ENCODE measurements at places on chromosomes 11 and 22.

DNA sequence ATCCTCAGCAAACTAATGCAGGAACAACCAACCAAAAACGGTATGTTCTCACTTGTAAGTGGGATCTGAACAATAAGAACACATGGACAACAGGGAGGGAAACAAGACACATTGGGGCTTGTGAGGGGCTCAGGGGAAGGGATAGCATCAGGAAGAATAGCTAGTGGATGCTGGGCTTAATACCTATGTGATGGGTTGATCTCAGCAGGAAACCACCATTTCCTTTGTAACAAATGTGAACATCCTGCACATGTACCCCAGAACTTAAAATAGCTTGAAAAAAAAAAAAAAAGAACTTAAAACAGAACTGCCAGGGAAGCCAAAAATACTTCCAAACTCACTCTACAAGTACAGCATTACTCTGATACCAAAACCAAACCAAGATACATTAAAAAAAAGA lies 33.8 kb downstream of the CASP4 start:
- DNase-seq: no peak

DNA sequence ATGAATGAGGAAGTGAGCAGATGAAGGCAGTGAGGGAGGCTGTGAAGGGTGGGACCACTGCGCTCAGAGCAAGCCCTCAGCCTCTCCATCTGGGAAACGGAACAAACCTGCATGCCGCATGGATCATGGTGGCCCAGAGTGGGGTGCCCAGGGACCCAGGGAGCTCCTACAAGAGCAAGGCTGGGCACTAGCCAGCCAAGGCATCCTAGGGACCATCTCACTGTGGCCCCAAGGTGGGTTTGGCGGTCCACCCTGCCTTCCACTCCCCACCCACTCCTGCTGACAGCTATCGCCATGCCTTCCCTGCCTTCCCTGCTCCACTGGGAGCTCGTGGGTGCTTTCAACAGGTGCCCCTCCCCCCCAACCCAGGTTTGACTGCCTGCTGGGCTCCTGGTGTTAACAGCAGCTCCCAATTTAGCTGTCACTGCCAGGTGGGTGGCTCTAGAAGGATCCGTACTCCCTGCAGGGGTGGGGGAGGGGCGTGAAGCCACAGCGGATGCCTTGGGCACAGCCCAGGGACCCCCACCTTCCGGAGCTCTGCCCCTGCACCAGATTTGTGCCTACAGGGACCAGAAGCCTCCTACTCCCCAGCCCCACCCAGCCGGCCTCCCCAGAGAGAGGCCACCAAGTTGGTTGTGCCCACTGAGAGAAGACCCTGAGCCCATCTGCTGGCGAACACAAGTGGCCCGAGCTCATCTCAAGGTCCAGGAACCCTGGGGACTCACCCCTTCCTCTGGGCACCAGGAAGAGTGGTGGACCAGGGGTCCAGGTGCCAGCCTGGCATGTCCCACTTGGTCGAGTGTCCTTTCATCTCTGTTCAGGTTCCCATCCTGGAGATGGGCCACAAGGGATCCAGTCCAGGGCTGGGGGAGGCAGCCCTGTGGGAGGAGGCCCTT lies 29.7 kb upstream of the PRODH start:
- DNase-seq: no peak

- no peak for DNase-seq
Observed at GRCh38 chr22:36965696-36966095, 52.3 kb downstream of the CSF2RB start.

DNA sequence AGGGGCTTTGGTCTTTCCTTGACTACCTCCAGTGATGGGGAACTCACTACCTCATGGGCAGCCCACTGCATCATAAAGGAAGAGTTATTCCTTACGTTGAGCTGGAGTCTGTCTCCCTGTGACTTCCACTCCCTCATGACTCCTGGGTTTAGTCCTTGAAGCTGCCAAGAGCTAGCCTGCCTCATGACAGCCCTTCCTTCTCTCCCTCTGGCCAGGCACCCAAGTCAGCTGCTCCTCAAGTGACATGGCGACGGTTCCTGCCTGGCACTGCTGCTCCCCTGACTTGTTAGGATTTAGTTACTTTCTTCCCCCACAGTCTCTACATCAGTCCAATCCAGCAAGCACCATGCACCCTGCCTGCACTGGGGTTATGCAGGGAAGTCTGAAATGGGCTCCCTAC lies 196.1 kb upstream of the TBCEL start:
- DNase-seq: no peak

- no peak for DNase-seq
Observed at GRCh38 chr22:38413085-38414008, 41.7 kb downstream of the KCNJ4 start.

GRCh38 chr11:126160345-126161022 lies 51.0 kb downstream of the RPUSD4 start:
- DNase-seq: no peak

DNA sequence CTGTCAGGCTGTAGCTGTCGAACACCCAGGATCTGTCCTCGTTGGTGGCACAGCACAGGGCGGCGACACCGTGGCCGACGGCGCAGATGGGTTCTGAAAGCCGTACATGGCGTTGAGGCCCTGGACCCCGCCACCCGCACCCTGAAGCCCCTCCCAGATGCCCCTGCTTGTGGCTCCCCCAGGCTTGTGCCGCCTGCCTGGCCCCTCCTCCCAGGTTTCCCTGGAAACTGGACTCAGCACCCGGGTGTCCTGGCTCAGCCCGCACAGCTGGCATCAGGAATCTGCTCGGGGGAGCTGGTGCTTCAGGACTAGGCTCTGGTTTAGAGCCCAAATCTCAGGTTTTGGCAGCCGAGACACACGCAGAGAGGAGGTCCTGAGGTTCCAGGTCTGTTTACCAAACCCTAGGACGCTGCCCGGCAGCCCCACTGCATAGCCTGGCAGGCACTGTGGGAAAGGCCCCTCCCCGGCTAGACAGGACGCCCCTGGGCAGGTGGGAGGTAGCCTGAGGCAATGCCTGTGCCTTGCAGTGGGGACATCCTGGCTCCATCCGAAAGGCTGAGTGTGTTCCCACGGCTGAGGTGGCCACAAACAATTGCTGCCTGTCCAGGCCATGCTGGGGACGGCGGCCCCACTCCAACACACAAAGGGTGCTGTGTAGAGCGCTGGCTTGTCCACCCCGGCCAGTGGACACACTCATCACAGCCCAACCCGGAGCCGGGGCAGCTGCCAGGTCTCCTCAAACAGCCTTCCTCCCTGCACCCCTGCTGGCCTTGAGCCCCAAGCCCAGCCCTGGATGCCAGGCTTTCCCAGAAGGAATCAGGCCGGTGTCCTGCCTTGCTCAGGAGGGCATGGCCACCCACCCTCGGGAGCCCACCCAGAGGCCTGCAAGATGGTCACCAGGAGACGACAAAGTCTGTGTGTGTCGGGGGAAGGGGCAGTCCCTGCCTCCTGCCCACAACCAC lies 4.6 kb downstream of the GATD1 start:
- DNase-seq: no peak

GRCh38 chr11:36254713-36255112 lies 34.5 kb downstream of the COMMD9 start:
- DNase-seq: peak; percentile 72

DNA sequence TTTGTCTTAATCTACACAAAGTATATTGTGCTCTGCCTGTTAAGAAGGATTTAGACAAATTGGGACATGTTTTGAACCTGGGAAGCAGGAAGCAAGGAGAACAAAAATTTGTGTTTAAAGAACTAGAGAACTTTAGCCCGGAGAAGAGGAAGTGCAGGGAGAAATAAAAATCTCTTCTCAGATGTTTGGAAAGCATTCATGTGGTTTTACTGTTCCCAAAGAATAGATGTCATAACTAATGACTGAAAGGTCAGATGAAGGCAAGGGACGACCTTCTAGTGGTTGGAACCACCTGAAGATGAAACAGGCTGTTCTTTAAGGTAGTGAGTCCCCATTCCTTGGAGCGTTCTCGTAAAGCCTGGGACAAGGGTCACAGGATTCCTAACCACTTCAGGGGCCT lies 38.3 kb downstream of the IRAG1 start:
- DNase-seq: no peak

DNA sequence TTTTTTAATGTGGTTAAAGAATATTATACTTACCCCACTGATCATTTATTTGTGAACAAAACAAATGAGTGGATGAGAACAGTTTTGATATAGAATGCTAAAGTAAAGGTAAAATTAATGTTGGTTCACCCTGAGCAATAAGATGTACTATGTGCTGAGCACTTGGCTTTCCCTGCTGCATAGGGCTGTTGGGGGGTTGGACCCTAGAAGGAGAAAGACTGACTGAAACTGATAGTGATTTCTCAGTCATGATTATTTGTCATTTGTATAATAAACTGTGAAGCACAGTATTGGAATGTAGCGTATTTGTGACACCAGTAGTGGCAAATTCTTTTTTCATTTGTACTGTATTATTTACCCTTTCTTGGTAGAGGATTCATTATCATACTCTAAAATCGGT lies 63.3 kb downstream of the PRMT3 start:
- DNase-seq: no peak

- no peak for DNase-seq
Observed at GRCh38 chr11:115743719-115744118, 239.5 kb upstream of the CADM1 start.

DNA sequence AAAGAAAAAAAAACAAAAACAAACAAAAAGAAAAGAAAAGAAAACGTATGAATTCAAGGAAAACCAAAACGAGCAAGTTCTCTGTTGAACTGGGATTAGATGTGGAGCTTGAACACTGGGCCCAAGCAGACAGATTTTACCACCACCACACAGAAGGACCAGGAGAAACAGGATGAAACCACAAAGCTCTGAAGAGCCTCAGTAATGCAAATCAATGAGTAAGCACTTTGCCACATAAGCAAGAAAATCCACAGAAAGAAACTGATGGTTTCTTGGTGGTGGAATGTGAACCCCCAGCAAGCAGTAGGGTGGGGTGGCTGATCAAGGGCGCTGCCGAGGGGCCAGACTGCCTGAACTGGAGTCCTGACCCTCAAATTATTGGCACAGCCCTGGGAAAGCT lies 50.9 kb upstream of the NFRKB start:
- no peak for DNase-seq

GRCh38 chr22:49329636-49330035 lies 498.0 kb downstream of the BRD1 start:
- no peak for DNase-seq

DNA sequence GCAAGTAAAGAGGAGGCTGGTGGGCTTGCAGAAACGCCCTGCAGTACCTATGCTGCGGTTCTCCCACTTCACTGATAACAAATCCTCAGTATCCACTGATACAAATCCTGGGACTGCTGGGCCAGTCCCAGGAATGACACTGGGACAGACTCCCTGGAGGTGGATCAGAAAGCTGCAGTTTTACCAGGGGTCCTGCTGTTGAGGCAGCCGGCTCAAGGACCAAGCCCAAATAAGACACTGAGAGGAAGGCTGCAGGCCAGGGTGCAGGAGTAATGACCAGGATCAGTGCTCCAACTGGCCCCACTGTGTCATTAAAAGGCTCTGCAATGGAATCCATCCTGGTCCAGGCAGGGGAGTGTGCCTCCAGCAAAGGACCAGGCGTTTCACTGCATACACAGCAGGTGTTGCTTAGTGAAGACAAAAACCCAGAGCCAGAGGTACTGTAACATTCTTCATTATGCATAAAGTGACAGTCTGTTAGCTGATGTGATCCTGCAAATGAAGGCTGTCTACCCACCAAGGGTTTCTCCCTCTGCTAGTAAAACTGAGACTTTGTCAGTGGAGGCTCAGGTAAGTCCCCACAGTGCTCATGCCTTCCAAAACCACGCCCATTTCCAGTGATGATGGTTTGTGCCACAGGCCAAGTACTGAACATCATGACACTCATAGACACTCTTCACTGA lies 1.4 kb upstream of the C22orf39 start:
- DNase-seq: no peak

DNA sequence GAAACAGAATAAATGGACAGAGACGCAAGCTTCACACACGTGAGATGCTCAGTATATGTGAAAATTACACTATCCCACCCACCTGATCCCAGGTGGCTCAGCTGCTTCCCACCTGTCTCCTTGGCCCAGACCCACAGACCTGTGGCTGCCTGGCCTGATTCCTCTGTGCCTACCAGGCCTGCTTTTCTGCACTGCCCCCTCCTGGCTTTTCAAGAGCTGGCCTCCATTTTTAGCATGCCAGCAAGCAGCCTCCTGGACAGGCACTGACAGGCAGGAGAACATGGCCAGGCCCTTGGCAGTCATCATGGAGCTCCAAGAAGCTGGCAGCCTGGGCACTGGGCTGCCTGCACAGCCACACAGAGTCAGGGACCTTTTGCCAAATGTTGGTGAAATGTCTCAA lies 79.5 kb upstream of the HMGXB4 start:
- DNase-seq: no peak

GRCh38 chr11:68798221-68798813 lies 43.4 kb downstream of the CPT1A start:
- peak; percentile 15 for DNase-seq

GRCh38 chr11:73921180-73921579 lies 29.6 kb upstream of the DNAJB13 start:
- no peak for DNase-seq

DNA sequence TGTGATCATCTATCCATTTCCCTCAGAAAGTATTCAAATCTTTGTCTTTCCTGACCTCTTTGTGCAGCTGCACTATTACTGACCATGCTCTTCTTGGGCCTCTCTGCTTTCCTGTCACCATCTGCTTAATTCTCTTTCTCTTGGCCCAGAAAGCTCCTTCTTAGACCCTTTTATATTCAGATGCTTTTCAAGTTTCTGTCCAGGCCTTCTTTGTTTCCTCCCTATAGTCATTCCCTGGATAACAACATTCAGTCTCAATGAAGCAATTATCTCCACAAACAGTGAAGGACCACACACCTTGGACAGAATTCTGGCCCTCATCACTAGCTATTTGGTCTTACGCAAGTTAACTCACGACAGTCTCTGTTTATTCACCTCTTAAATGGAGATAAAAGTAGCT lies 89.7 kb downstream of the LARGE2 start:
- no peak for DNase-seq

DNA sequence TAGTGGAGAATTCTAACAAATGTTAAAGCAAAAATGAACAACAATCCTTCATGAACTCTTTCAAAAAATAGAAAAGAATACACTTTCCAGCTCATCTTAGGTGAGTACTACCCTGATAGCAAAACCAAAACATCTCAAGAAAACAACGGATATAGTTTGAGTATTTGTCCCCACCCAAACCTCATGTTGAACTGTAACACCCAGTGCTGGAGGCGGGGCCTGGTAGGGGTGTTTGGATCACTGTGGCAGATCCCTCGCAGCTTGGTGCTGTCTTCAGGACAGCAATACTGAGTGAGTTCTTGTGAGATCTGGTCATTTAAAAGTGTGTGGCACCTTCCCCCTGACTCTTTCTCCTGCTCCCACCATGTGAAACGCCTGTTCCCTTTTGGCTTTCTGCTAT lies 27.0 kb downstream of the NCAPD3 start:
- no peak for DNase-seq

DNA sequence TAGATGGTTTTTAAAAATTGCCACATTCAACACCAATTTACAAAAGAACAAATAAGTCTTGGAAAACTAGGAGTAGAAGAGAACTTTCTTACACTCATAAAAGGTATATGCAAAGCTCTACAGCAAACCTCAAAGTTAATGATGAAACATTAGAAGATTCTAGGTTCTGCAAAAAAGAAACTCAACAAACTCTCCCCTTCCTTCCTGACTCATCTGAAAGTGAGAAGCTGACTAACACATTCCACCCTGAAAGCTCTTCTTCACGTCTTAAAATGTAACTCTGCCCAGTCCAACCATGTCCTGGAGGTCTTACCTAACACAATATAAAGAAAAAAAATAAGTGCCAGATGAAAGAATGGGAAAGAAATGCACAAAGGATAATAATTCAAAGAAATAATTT lies 218.9 kb upstream of the ISX start:
- no peak for DNase-seq
